ENCODE measurements at places on chromosomes 2 and 18.

GRCh38 chr18:24362757-24363156 lies 34.9 kb downstream of the OSBPL1A start:
- DNase-seq, result no peak

DNA sequence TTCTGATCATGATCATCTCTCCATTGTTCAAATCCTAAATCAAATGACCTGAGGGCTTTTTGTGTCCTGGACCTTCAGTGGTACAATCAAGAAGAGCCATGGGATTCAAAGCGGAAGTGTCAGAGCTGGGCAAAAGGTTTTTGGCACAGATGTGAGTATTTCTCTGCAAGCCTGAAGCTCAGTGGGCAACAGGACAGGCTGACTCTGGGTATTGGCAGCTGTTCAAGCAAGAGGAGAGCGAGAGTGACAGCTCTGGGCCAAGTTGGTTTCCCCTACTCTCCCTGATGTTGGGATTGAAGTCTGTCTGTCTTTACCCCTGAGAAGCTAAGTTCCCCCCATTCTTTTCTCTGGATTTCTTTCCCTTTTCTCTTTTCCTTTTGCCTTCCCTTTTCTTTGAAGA lies 33.3 kb downstream of the DSEL start:
- DNase-seq, result no peak

DNA sequence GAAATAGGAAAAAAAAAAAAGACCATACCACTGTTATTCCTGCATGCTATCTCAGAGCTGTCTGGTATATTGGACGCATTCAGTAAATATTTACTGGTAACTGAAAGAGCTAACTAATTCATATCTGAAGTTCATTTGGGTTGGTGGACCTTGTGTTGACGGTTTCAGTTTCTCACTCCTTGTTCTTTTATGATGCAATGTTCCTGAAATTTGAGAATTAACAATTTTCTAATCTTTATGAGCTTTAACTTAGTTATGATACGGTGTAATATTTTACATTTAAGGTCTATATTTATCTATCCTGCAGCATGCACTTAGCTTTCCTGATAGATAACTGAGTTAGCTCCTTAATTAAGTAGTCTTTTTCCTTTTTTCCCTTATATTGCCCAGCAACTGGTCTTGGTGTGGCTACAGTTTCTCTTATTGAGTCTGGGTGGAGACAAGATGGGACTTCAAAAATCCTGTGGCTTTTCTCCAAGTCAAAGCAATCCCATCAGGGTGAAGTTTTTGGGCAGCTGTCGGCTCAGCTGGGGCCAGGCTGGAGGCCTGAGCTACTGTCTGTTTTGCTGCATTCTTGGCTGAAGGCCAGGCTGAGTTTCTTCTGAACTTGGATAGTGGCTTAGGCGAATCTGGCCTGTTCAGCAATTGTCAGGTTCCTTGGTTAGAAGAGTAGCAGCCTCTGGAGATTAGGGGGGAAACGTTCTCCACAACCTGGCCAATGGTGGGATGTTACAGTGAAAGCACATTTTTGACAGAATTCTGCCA lies 78.4 kb upstream of the MEX3C start:
- DNase-seq, result no peak

GRCh38 chr18:10913919-10914318 lies 235.4 kb downstream of the PIEZO2 start:
- no peak for DNase-seq

GRCh38 chr2:96907115-96908041 lies 37.5 kb upstream of the SEMA4C start:
- no peak for DNase-seq

DNA sequence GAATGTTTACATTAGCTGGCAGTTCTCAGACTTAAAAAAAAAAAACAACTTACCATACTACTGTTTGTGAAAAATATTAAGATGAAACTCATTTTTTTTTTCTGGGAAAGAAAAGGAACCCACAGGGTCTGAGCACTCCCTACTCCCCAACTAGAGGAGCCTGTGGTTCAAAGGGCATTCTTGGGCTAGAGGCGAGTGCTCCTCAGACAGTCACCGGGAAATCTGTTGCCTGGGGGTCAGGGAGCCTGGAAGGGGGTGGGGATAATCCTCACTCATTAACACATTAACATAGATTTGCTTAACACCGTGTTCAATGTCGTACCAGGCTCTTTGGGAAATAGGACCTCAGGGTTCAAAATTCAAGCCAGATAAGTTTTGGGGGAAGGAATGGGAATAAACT lies 57.6 kb downstream of the LAMA3 start:
- DNase-seq, result no peak

DNA sequence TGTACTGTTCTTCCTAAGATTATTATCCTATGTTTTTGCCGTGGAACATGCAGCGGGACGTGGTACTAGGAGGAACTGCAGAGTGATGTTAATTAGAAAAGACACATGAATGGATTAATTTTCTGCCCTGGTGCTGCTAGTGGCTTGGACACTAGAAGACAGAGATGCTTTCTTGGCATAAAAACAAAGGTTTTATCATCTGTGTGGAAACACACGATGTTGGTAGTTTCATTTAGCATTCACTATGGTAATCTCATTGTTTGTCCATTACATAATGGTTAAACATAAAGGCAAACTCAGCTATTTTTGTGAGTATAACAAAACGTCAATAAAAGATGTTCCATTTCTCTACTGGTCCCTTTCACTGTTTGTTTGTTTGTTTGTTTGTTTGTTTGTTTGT lies 22.8 kb downstream of the COL6A3 start:
- DNase-seq, result no peak

DNA sequence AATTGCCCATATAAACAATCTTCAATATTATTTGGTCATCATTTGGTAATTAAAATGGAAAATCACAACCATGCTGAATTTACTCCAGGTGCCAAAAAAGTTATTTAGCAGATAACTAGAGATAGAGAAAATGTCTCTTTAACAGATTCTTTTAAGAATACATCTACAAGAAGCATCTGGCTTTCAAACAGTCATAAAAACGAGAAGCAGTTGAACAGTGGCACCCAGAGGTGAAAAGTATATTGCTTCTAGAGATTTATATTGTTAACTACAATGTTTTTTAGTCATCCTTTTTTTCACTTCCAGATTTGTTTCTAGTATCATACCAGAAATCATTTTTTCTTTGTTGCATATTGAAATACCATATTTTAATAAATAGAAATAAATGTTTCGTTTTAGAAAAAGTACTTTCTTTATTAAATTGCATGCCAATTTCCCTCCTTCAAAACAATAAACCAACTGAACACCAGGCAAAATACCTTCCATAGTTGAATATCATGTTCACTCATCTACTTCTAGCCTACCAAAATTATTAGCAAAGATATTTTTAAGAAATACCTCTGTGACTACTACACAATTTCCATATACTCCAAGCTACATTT lies 65.4 kb upstream of the HNRNPA3 start:
- no peak for DNase-seq

GRCh38 chr18:57190026-57190425 lies 43.1 kb downstream of the BOD1L2 start:
- no peak for DNase-seq

- DNase-seq, result no peak
These were observed 220.5 kb downstream of the PIEZO2 start for GRCh38 chr18:10928772-10929373.

DNA sequence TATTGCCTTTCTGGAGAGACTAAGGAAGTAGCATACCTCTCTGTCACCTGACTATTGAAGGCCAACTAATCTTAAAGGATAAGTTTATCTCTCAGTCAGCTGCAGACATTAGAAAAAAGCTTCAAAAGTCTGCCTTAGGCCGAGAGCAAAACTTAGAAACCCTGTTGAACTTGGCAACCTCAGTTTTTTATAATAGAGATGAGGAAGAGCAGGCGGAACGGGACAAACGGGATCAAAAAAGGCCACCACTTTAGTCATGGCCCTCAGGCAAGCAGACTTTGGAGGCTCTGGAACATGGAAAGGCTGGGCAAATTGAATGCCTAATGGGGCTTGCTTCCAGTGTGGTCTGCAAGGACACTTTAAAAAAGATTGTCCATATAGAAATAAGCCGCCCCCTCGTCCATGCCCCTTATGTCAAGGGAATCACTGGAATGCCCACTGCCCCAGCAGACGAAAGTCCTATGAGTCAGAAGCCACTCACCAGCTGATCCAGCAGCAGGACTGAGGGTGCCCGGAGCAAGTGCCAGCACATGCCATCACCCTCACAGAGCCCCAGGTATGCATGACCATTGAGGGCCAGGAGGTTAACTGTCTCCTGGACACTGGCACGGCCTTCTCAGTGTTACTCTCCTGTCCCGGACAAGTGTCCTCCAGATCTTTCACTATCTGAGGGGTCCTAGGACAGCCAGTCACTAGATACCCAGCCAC lies 61.5 kb upstream of the FAM98A start:
- no peak for DNase-seq

DNA sequence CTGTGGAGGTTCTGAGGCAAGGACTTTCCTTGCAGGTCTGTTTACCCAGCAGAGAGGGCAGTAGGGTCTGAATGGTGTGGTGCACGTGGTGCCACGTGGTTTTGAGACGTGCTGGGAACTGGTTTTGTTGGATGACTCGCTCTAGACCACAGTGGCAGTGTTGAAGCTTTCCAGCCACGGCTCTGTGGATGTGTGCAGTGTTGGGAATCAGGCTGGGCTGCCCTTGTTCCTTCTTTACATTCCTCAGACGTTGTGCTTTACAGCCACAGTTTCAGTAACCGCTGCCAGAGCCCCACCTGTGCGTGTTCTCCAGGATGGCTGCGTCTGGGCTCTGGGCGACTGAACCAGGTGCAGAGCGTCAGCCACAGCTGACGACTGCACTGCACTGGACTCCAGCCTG lies 8.2 kb downstream of the CTDP1 start:
- no peak for DNase-seq

DNA sequence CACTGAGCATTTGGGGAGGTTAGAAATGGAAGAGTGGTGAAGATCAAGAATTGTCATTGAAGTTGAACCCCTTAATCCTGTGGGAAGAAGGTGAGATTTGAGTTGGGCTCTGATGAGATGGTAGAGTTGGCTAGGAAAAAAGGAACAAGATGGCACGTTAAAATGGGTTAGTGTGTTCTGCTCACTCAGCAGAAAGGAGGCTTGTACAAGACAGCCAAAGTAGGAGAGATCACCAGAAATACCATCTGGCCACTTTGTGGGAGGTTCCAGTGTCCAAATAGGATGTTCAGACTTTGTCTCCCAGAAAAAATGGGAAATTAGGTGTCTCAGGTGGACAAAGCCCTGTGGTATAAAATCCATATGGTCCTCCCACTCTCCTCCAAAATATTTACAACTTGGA lies 56.0 kb upstream of the SLC14A2 start:
- DNase-seq, result no peak

GRCh38 chr2:191053256-191053655 lies 39.3 kb upstream of the STAT1 start:
- no peak for DNase-seq

DNA sequence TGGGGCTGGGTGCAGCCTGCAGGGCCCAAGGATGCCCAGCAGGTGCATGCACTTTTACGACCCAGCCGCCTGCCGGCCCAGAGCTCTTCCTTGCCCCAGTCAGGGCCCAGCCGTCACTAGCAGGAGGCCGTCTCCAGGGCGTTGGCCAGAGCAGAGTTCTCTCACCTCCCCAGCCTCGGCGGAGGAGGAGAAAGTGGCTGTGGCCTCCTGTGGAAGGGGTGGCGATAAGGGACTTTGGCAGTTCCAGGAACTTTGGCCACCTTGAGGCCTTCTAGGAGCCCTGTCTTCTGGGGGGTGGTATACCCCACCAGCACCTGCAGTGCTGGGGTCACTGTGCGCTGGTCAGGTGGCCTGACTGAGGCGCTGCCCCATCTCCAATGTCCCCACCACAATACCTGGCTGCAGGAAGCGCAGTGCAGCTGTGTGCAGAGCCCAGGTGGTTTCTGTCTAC lies 22.0 kb downstream of the NPPC start:
- no peak for DNase-seq

Measured in T-helper 2 cell (primary cell).